Esophagus squamous epithelium (tissue), 5 donors: ENCODE measurements at places on chromosomes 16 and 17.

- DNase-seq, result no peak
These were observed 216.7 kb downstream of the C16orf95 start for GRCh38 chr16:87100306-87101058.

- no peak for DNase-seq
These were observed 50.3 kb upstream of the B4GALNT2 start for GRCh38 chr17:49082231-49082630.

DNA sequence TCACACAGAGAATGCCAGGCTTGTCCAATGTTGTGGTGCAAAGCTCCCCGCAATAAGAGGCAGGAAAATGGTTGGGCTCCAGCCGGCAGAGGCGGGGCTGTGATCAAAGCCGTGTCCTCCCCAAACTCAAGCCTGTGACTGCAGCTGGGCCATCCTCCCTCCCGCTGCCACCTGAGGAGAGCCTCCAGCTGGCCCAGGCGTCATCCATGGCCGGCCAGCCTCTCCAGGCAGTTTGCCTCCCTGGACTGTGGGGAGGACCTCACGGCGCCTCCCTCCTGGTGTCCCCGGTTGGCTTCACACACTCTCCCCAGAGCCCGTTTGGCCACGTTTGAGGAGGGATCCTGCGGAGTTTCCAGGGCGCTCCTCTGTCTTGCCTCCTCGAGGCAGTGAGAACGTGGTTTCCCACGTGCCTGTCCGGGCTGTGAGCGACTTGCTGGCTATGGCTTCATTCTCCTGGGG, 134.1 kb downstream of the IRF8 start:
- DNase-seq, result no peak

DNA sequence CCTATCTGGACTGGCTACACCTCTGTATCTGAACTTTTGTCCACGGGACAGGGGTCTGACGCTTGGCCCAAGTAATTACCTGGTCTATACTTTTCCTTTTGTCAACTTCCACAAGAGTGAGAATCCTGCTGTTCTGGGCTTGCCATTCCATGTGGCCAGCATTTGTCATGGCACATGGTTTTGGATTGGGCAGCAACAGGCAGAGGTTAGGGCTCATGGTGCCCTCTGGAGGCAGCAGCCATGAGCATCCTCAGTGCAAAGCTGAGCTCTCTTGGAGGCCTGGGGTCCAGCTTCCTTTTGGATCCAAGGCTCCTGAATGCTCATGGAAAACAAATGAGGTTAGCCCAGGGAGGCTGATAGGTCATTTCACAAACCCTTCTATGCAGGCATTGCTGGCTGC, 7.5 kb upstream of the EDC4 start:
- DNase-seq, result no peak

- no peak for DNase-seq
These were observed 11.7 kb upstream of the FAM83G start for GRCh38 chr17:19016297-19016696.

- no peak for DNase-seq
These were observed at the start of gene CLEC3A for GRCh38 chr16:78022347-78023060. Gene CLEC3A, plus strand, starts transcription at chr16:78022548. Its CDS starts 79 bp downstream, at chr16:78022627.

- no peak for DNase-seq
These were observed 16.6 kb downstream of the MAP3K14 start for GRCh38 chr17:45300060-45300751.

GRCh38 chr17:19411631-19412030, 599 bp downstream of the RNF112 start:
- no peak for DNase-seq
